ENCODE measurements at places on chromosomes 1 and 21.

DNA sequence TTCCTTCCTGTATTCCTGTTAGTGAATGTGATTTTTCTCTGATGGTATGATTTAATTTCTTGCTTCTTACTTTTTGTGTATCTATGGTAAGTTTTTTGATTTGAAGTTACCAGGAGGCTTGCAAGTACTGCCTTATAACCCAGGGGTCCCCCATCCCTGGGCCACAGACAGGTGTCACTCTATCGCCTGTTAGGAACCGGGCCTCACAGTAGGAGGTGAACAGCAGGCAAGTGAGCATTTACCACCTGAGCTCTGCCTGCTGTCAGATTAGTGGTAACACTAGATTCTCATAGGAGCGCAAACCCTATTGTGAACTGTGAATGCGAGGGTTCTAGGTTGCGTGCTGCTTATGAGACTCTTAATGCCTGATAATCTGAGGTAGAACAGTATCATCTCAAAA lies 143.3 kb downstream of the RPS6KC1 start:
- no peak for DNase-seq

DNA sequence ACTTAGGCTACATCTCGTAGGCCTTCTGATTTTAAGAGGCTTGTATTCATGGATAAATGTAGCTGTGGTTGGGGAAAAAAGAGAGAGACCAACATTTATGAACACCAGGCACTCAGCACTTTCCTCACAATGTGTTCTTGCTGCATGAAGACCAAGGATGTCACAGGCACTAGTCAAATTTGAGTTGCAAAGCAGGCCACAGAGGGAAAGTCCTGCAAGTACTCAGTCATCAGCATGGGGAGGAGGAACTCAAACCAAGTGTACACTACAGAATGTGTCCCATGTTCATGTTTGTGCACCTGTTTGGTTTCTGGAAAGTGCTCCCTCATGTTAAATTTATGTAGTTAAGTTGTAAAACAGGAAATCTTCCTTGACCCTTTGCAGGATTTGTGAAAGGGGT lies 8.7 kb upstream of the MAP3K7CL start:
- DNase-seq: no peak

DNA sequence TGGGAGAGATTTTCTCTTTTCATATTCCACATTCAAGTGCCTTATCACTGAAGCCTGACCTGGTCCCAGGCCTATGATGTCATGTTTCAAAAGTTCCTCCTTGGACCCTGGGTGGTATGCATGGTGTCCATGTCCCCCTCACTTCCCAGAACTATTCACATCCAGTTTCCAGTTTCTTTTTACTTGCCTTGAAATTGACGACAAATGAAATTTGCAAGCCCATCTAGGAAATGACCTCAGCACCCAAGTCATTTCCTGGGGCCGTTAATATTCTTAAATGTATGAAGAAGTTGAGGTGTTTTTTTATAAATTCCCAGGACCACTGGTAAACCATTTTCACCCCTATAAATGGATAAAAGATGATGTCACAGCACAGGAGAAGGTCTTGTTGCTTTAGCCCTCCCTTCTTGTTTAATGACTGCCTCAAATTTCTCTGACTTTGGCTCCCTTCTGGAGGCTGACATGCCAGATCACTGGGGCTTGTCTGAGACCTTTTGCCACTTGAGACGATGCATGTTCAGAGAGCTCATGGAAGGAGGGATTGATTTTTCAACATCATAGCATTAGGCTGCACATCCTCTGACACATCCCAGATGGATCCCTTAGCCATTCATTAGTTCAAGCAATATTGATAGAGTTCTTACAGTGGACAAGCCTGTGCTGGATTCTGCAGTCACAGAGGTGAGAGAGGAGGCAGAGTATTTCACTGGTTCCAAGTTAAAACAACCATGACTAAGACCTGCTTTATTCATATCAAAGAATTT lies 221.3 kb downstream of the PLPP3 start:
- DNase-seq: no peak

GRCh38 chr21:28640326-28640725 lies 352.4 kb downstream of the LTN1 start:
- DNase-seq: no peak

DNA sequence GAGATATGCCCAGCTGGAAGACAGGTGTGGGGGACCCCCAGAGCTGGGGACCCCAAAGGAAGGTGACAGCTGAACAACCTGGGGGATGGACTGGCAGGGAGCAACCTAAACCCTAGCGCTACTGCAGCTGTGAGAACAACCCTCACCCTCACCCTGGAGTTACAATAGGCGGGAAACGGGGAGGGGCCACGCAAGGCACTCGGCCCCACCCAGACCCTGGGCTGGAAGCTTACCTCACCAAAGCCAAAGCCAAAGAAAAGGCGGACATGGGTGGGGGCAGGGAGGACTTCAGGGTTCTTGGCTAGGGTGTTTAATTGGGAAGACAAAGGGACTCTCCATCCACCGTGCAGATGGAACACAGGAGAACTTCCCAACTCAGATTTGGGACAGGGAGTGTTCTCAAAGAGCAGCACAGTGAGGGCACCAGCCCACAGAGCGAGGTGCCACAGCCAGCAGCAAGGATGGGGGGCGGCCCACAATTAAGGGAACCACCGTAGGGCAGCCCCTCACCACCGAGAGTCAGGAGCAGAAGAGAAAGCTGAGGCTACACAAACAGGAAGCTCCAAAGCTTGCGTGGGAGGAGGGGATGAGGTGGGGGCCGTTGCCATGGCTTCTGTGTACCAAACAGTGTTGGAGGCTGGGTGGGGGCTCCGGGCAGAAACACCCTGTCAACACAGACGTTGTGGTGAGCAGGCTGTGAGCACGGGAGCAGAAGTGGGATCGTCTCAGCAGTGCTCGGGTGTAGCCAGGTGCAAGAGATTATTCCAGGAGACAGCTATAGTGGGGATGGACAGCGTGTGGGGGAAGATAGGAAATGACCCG lies 1.9 kb downstream of the TAGLN2 start:
- peak; percentile 94 for DNase-seq

- no peak for DNase-seq
Measured at GRCh38 chr1:1420654-1421141, 378 bp downstream of the ANKRD65 start.

DNA sequence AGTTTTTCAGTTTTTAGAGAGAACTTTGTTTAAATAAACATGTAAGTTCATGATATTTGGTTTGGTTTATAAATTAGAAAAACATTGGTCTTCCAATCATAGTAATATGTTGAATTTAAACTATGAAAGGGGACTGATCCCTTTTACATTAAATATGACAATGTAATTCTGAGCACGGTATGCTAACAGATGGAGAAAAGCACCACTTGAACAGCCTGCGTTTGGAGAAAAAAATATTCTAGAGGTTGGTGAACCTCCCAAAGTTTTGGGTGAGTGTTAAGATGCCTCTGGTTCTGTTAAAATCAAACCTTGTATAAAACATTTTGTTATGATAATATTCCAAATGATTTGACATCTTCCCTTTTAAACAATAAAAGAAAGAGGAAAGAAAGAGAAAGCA lies 123.9 kb downstream of the SDCCAG8 start:
- DNase-seq: no peak

DNA sequence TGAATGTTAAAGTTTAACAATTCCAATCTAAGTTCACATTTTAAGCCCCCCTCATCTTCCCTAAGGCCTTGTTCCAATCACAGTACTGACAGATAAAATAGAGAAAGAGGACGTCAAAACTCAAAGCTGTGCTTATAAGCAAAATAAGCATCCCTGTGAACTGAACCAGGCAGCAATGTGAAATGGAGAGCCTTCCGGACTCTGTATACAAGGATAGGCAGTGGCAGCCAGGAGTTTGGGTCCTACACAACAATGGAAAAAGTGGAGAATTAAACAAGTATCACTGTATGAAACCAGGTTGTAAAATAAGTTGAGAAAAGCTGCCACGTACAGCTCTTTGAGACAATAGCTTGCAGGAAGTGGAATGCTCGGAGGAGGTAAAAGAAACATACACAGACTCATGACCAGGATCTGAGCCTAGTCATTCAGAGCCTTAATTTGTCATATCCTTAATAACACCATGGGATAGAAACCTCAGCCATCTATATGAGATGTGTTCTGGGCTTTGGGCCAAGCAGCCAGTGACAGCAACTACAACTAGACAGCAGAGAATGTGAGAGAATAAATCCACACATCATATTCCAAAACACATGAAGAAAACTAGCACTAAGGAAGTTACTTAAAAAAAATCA lies 55.2 kb upstream of the PALMD start:
- DNase-seq: no peak

DNA sequence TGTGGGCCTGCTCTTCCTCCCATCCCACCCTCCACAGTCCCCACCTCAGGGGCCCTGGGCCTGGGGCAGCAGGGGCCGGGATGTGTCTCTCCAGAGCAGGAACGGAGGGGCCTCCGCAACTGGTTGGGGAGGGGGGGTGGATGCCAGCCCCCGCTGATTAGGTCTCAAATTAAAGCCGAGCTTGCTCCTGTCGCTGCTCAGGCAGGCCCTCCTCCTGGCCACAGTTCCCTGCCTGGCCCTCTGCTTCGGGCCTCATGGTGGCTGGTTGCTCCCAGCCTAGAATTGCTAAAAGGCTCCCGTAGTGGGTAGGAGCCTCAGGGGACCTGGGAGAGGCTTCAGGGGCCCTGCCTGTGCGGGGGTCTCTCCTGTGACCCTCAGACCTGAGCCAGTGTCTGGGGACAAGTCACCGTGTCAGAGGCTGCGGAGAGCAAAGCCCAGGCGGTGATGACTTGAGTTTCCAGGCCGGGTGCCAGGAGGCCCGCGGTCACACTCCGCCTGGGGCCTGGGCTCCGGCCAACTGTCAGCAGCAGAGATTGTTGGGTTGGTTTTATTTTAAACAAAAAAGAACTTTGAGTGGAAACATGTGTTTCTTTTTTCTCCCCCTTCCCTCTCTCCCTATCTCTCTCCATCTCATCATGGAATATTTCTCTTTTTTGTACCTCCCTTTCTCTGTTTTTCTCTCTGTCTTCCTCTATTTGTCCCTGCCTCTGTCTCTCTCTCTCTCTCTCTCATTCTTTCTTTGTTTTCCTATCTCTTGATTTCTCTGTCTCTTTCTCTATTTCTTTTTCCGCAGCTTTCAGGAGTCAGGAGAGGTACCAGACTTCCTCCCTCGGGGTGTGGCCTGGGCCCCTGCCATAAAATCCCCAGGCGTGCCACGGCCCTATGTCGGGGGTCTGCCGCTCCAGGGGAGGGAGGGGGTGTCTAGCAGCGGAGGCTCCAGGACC lies 20.0 kb upstream of the EPHA2 start:
- peak; percentile 94 for DNase-seq

- no peak for DNase-seq
Measured at GRCh38 chr21:22763442-22763841, 1765.2 kb downstream of the NCAM2 start.

DNA sequence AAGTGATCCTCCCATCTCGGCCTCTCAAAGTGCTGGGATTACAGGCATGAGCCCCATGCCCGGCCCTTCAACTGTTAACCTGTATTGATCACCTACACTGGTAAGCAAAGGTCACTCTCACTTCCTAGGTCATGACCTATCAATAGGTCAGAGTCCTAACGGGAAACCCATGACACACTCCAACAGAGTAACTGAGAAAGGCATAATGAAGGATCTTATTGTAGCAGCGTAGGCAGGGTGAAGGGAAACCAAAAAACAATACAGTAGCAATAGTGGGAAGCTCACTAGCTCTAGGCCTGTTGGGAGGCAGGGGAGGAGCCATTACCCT lies 19.5 kb upstream of the IFNAR1 start:
- DNase-seq: no peak

GRCh38 chr21:43287795-43288755 lies 119.3 kb downstream of the CRYAA start:
- DNase-seq: no peak

- no peak for DNase-seq
Measured at GRCh38 chr1:245858722-245859492, 648.2 kb downstream of the SMYD3 start.

DNA sequence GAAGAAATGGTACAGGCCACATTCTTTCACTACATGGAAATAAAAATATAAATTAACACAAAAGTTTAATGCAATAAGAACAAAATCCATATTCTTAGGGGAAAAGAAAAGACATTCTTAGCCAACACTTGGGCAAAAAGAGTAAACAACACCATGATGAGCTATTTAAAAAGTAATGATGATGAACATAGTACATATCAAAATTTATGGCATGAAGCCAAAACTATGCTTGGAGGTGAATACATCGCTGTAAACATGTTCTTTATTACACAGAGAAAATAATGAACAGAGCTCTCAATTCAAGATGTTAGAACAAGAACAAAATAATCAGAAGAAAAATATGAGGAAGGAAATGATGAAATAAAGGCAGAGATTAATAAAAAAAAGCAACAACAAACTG lies 158.2 kb downstream of the ZSCAN20 start:
- no peak for DNase-seq

- no peak for DNase-seq
Measured at GRCh38 chr1:68149110-68149798, 83.1 kb downstream of the WLS start.

GRCh38 chr1:48558366-48558765 lies 86.4 kb upstream of the SPATA6 start:
- no peak for DNase-seq

- no peak for DNase-seq
Measured at GRCh38 chr1:223500560-223501425, 107.6 kb downstream of the CCDC185 start.

DNA sequence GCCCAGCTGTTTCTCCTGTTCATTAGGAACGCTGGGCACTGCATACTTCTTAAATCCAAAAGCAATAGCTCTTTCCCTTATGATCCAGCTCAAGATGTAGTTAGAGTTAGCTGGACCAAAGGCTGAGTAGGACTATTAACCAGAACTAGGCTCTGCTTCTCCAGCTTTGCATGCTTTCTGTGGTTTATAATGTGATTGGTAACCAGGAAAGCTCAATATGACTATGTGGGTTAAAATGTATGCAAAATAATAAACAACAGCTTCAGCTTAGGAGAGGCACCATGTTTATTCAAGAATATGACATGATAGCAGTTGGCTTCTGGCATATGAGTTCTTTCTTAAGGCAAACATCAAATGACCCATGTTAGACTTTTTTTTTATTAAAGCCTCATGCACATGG lies 73.8 kb downstream of the LYPLAL1 start:
- DNase-seq: no peak

GRCh38 chr21:39775816-39776215 lies 30.8 kb downstream of the IGSF5 start:
- DNase-seq: no peak

- DNase-seq: no peak
Measured at GRCh38 chr1:18776777-18777176, 82.7 kb downstream of the TAS1R2 start.

- DNase-seq: no peak
Measured at GRCh38 chr1:39272798-39273469, 68.4 kb downstream of the MACF1 start.

- DNase-seq: no peak
Measured at GRCh38 chr1:221494670-221495069, 247.2 kb downstream of the DUSP10 start.

DNA sequence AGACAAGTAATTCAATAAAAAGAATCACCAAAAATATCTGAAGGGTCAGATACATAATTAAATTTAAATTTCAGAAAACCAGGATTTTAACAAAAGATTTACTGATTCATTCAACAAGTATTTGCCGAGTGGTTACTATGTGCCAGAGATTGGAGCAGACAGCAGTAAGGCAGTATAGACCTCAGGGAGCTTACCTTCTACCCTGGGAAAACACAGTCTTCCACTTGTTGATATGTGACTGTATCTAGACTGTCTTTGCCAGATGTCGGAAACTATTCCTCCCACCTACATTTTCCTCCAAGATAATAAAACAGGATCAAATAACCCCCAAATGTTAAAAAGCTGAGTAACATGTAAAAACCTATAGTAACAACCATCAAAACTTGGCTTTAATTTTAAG lies 6.2 kb downstream of the HNRNPR start:
- DNase-seq: no peak

- no peak for DNase-seq
Measured at GRCh38 chr1:172342584-172343239, 77.8 kb upstream of the C1orf105 start.

Measured in ovary (tissue), 10 donors.